Fibroblast of the aortic adventitia (primary cell): ENCODE measurements at places on chromosomes 13 and 19. TPM values are rescaled to one million over a fixed set of nuclear protein-coding genes. Genes with fewer than 3 reads are reported as not detected.

The NCR1 gene
- not detected in 2 replicates for total RNA-seq

The CYP2F1 gene
- total RNA-seq: not detected in 2 replicates

GRCh38 chr13:20498129-20498528 is 27.5 kb downstream of the CRYL1 start:
- DNase-seq: no peak

DNA sequence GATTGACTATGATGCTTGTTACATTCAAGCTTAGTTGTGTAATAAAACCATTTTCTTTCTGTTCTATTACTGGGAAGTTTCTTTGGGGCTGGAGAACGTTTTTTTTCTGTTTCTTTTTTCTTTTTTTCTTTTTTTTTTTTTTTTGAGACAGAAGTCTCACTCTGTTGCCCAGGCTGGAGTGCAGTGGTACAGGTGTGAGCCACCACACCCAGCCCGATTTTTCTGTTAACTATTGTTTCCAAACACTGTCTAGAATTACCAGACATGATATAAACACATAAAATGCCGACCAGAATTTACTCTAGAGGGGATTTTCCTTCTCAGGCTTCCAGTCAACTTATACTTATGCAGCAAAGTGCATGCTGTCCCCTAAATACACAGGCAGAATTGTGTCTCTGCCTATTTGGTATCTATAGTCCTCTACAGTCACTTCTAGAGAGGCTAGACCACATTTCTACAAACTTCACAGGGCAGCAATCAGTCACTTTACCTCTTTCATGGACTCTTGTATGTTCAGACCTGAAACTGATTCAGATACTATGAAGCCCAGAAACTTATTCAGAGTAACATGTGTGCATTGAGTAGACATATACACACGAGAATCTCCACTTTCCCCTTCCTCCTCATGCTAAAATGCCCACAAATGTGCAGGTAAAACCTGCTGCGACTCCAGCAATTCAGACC is 121.2 kb downstream of the ZNF737 start:
- DNase-seq: no peak

The POSTN gene
- total RNA-seq: 136 and 546 TPM in 2 replicates

GRCh38 chr13:99505814-99506269 is 4.6 kb downstream of the TM9SF2 start:
- peak; percentile 45 for DNase-seq

- no peak for DNase-seq
Measured at GRCh38 chr13:46178821-46179220, 3.2 kb downstream of the LCP1 start.

The PRPF31 gene
- total RNA-seq: 32.6 and 37.2 TPM in 2 replicates

- no peak for DNase-seq
Measured at GRCh38 chr19:27828829-27829228, 1384.1 kb downstream of the UQCRFS1 start.

- DNase-seq: no peak
Measured at GRCh38 chr13:61040181-61040580, 375.5 kb downstream of the PCDH20 start.

DNA sequence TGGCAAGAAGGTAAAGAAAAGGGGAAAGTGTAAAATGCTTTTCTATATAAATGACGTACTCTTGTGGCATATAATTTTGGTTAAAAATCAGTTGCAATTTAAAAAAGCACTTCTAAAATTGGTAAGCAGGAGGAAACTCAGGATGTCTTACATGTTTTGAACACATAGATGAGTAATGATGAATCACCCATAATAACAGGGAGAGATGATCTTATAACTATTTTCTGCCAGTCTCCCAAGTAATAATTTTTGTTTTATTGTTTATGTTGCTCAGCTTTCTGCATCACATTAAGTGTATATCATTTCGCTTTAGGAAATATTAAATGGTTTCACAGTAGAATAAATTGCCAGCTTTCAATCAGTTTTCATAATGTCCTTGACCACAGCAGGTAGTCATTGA is 1430.7 kb upstream of the PCDH20 start:
- DNase-seq: no peak

DNA sequence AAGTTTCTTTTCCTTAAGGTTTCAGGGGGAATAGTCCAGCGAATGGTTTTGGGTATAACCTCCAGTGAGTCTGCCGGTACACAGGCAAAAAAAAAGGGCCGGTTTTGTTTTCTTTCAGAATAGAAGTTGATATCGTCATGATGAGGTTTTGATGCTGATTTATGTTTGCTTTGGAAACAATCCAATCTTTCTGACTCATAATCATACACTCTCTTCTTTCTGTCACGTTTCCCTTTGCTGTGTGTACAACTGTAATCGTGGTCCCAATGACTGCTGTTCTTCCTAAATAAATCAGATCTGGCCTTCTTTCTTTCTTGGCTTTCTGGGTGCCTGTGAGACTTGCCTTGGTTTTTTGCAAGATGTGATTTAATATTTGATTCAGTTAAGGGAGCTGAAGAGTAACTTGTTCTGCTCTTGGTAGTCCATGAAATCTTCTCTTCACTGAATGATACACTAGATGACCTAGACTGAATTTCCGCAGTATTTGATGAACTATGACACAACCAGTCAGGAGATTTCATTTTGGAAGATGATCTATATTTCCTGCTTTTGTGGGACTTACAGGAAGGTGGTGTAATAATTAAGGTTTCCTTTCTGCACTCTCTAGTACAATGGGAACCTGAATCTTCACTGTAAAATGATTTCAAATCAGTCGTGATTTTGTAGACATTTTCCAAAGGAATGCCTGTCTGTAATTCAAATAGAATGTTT is 34.9 kb upstream of the METTL21C start:
- peak; percentile 87 for DNase-seq

- no peak for DNase-seq
Measured at GRCh38 chr19:35577918-35578317, 8.1 kb upstream of the PMIS2 start.

The ZNF14 gene
- 3.8 and 4.6 TPM in 2 replicates for total RNA-seq

GRCh38 chr13:97122381-97122996 is 99.6 kb upstream of the MBNL2 start:
- DNase-seq: peak; percentile 81

GRCh38 chr13:99693852-99694611 is 192.8 kb downstream of the TM9SF2 start:
- no peak for DNase-seq

- DNase-seq: peak; percentile 67
Measured at GRCh38 chr13:31204592-31204991, 4.8 kb downstream of the B3GLCT start.

The FGF21 gene
- not detected in 2 replicates for total RNA-seq

The TEX101 gene
- total RNA-seq: not detected in 2 replicates

- no peak for DNase-seq
Measured at GRCh38 chr19:399370-399769, 9.6 kb downstream of the C2CD4C start.

- DNase-seq: peak; percentile 13
Measured at GRCh38 chr13:108176685-108177274, 38.6 kb downstream of the LIG4 start.

GRCh38 chr13:43303033-43303729 is 279.8 kb downstream of the DNAJC15 start:
- peak; percentile 81 for DNase-seq

DNA sequence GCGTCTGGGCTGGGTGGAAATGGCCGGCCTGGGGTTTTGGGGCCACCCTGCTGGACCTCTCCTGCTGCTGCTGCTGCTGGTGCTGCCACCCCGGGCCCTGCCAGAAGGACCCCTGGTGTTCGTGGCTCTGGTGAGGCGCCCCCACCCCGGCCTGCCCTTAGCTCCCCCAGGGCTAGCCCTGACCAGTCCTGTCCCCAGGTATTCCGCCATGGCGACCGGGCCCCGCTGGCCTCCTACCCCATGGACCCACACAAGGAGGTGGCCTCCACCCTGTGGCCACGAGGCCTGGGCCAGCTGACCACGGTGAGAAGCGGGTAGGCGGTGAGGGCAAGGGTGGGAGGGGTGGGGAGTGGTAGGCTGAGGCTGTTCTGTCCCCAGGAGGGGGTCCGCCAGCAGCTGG is at the start of gene ACP4:
TSS of gene ACP4 (plus strand) at position 20 of the 400 bp plus-strand sequence. CDS start at position 20, 0 bp downstream.
- DNase-seq: no peak

DNA sequence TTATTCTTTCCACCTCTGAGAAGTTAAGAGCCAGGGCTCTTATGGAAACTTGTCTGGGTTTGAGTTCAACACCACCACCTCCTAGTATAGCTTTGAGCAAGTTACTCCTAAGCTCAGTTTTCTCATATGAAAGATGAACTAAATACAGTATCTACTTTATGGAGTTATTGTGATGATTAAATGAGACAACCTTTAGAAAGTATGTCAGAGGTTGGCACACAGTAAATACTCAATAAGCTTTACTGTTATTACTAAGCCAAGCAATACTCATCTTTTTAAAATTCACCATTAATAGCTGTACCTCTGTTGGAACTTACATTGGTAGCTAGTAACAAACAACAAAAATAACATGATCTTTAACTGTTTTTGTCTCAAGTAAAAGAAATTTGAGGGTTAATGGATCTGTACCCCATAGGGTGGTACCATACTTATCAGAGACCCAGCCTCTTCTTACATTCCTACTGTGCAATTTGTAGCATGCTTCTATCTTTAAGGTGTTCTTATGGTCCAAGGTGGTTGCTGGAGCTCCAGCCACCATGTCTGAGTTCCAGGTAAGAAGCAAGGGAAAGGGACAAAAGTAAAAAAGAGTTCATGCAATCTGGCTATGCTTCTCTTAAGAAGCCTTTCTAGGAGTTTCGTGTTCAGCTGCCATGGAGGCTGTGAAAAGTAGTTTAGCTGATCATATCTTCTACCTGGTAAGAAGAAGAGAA is 24.1 kb upstream of the NDFIP2 start:
- DNase-seq: no peak

DNA sequence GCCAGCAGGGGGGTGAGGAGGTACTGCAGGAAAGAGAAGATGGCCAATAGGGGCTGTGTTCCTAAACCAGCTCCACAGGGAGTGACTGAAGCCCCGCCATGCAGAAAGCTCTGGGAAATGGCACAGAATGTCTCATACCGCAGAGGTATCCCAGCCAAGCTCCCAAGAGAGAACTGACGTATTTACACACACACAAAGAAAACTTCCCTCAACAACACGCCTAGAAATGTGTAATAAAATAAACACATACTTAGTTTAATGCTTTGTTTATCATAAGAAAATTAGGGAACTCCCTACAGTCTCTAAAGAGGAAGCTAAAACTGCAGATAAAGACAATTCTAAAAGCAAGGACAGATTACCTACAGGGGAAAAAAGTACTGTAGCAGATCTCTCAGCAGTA is 40.0 kb downstream of the ESD start:
- peak; percentile 71 for DNase-seq
